BJ (cell line): ENCODE measurements at places on chromosomes 6 and 20. TPM values are rescaled to one million over a fixed set of nuclear protein-coding genes. Genes with fewer than 3 reads are reported as not detected.

NEU1 gene
- polyA plus RNA-seq = 32.1 and 48.1 TPM in 2 replicates

SIRPG gene
- polyA plus RNA-seq = not detected in 2 replicates

SLC17A3 gene
- polyA plus RNA-seq = not detected in 2 replicates

HLA-DQB1 gene
- polyA plus RNA-seq = not detected in 2 replicates

LRRC1 gene
- polyA plus RNA-seq = 4.3 and 4.7 TPM in 2 replicates

MEP1A gene
- polyA plus RNA-seq = not detected in 2 replicates
